ENCODE measurements at places on chromosomes 11 and 22. TPM values are rescaled to one million over a fixed set of nuclear protein-coding genes. Genes with fewer than 3 reads are reported as not detected.

The OR52W1 gene
- polyA plus RNA-seq, result 0.10 TPM

- peak; percentile 26 for DNase-seq
Measured at GRCh38 chr11:47179655-47179991, 2.9 kb upstream of the ARFGAP2 start.

DNA sequence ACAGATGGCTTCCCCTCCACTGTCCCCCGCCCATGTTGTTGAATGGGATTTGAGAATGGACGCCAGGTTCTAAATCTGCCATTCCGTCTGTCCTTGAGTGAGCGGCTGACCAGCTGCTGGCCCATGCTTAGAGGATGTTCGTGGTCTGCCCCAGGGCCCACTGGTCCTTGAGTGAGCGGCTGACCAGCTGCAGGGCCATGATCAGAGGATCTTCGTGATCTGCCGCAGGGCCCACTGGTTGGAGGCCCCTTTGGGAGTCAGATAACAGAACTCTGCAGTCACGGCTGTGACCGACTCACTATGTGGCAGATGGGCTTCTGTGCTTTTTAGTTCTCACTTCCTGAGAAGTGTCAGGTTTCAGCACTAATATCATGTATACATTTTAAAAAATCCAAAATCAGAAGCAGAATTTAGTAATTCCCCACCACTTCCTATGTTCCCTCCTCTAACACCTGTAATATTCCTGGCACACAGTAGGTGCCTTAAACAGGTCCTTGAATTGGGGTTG, 54.1 kb downstream of the MICAL3 start:
- DNase-seq, result no peak

DNA sequence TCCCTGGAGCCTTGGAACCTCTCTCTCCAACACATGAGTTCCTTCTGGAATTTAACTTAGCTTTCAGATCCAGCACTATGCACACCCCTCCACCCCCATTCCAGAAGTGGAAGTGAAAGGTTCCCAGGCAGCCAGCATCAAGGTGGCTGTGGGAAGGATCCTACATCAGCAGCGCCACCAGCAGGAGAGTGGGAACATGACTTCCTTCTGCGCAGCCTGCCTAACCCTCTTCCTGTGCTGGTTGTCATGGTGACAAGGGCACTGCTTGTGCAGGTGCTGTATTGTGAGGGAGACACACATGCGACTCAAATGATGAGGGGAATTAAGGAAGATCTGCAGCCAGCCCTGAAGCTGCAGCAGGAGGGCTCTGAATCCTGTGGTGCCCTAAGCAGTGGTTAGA, 904.5 kb upstream of the API5 start:
- DNase-seq, result peak; percentile 66

- no peak for DNase-seq
Measured at GRCh38 chr11:93279851-93280347, 50.6 kb upstream of the DEUP1 start.

DNA sequence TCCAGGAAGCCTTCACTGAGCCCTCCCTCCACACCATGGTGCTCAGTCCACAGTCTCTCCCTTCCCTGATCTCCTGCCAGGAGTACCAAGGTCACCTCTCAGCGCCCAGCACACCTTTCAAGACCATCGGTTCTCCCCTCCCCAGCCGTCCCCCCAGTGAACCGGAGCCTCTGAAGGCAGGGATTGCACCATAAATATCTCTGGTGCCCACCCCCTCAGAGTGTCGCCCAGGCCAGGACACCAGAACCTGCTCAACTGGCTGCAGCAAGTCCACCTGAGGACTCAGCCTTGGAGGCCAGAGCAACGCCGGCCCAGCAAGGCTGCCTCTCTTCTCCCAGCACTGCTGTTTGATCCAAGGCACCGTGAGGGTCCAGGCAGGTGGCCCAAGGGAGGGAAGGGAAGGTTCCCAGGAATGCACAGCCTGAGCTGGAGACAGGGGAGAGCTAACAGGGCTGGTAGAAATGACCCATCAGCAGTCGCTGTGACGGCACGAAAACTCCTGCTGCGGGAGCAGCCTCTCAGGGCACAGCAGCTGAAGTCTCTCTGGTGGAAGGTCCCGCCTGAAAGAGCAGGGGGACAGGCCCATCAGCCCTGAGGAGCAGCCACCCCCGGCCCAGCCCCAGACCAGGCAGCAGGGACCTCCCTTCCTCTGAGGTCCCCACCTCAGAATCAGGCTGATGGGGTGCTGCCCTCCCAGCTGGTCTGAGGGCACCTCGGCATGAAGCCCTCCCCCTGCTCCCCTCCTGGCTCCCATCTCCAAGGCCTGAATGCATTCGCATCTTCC, 80.3 kb downstream of the BUD13 start:
- no peak for DNase-seq

The PGGHG gene
- polyA plus RNA-seq, result 53.8 TPM

The C11orf97 gene
- polyA plus RNA-seq, result not detected

The BACE1 gene
- 37.1 TPM for polyA plus RNA-seq

GRCh38 chr11:44633641-44634040, 68.2 kb downstream of the CD82 start:
- no peak for DNase-seq

GRCh38 chr11:75342231-75342918, 9.1 kb downstream of the ARRB1 start:
- DNase-seq, result no peak

GRCh38 chr11:61061081-61061826, 41.0 kb upstream of the CD5 start:
- DNase-seq, result no peak

- DNase-seq, result no peak
Measured at GRCh38 chr11:29962243-29962642, 54.6 kb downstream of the KCNA4 start.

DNA sequence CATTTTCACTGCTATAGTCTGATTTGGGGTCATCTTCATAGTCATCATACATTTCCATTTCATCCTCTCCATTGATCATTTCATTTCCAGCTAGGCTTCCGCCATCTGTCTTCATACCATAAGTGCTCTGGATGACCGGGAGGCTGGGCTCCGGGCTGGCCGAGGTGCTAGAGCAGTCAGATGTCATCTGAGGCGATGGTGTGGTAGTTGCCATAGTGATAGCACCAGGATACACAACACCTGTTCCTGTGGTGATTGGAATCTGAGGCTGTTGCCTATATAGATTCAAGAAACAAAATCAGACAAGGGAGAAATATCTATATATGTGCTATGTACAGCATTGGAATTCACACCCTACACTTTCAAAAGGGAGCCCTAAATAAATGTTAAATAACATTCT, 383.5 kb downstream of the SOX6 start:
- DNase-seq, result no peak

DNA sequence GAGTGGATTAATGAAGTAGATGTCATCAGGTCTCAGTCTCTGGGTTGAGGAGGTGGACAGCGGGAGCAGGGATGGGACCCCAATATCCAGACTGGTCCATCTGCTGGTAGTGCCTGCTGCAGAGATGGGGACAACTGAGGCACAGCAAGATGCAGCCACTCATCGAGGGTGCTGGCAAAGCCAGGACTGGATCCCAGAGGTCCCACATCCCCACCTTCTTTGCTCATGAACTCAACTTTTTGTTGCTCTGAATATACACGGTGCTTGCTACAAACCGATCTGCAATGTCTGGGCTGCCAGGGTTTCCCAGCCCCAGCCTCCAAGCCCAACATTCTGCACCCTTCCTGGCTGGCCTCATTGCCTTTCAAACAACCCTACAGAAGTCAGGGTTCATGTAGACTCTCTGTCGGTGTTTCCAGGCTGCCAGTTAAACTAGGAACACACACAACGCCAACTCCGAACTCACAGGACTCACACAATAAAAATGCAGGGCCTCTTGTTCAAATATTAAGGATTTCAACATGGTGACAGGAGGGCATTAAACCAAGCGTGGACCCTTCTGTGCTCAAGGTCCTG, 168.2 kb downstream of the MN1 start:
- DNase-seq, result no peak

- DNase-seq, result no peak
Measured at GRCh38 chr11:42996421-42997307, 315.1 kb upstream of the API5 start.

DNA sequence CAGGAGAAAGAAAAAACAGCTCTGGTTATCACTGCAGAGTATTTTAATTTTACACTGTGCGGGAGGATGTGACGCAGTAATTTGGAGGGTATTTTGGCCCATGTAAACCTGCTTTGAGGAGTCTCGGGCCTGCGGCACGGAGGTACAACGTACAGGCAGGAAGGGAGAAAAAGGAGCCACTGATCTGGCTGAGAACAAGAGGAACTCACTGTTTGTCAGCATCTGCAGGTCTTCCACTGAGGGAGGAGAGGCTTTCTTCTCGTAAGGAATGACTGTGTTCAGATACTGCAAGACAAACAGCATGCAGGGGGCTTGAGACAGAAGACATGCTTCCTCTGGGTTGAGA, 44.0 kb downstream of the FEZ1 start:
- DNase-seq, result no peak

- no peak for DNase-seq
Measured at GRCh38 chr22:43411869-43412807, at the start of gene MPPED1. Gene MPPED1 (plus strand): TSS chr22:43412014. CDS start chr22:43424986, 12,972 bp downstream.

The BAD gene
- polyA plus RNA-seq, result 39.6 TPM

GRCh38 chr22:23113067-23113846, 28.5 kb downstream of the RSPH14 start:
- DNase-seq, result peak; percentile 49

DNA sequence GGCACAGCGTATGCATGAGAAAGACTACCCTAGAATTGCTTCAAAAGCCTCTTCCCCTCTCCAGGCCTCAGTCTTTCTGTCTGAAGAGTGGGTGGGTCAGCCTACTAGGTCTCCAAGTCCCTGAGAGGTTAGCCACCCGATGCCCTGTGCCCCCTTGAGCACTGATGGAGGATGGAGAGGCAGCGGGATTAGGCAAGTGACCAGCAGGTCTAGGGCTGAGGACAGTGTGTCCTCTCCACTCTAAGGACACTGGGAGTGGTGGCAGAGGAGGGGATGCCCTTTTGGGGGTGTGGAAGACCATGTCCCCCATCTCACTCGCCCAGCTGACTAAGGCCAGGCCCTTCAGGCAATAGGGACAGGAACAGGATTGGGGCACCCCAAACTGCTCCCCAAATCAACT, 72.2 kb upstream of the WNT11 start:
- DNase-seq, result no peak

DNA sequence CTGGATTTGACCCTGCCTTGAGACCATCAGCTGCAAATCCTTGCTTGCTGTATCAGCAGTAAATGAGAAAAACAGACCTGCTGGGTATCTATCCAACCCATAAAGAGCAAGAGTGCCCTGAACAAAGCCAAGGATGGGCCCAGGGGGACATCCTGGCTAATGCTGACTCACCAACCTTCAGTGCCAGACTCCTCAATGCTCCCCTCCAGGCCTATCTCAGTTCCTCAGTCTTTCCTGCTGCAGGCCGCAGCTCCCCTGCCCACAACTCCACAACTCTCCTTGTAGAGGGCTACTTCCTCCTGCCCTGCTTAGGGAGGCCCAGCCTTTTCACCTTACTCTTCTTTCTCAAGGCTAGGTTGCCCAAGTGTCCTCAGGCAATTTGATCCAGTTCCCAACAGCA, 2.6 kb downstream of the LAMTOR1 start:
- DNase-seq, result no peak

DNA sequence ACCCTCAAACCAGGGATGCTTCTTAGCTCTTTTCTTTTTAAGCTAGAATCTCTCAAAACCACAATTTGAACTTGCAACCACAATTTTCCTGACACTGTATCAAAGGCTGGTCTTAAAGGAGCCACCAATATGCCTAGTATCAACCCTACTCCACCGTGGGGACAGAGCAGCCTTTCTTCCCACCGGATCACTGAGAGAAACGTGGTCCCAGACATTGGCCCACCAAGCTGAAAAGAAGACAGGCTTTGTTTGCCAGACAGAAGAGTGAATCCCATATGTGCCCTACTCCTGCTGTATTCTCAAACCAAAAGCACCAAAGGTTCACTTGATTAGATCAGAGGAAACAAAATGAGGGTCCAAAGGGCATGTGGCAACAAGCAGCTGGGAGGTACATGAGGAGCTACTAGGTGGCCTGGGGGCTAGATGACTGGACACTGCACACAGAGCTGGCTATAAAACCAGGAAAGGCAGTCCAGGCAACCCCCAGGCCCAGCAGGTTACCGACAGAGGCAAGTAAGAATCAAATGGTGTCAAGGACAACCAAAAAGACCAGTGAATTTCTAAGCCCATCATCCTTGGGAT, 3.6 kb upstream of the VWCE start:
- DNase-seq, result peak; percentile 58

DNA sequence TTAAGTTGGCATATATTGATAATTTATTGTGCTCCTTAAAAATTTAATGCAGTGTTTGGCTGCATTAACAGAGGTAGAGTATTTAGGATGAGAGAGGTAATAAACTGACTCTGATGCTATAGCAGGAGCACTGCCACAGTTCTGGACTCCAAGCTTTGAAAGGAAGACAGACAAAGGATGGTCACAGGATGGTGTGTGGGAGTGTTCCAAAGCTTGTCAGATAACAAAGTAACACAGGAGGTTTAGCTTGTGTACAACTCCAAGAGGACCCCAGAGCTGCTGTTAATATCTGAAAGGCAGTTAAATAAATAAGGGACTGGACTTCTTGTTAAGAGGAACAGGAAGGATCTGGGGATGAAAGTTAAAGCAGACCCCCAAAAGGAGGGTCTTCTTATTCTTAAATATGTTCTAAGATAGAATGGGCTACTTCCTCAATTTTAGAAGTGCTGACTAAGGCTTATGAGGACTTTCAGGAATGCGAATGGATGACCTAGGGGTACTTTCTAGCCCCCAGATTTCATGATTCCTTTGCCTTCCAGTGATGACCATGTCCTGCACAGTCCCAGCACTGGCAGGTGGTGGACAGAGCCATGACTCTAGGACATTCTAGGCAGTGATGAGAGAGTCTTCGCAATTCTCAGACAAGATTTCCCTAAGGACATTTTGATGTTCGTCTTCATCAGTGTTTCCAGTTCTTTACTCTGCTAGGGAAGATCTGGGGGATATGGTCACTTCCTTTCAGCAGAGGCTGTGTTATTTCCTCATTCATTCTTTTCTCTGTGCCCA, 149.1 kb upstream of the RASSF10 start:
- DNase-seq, result no peak
